ENCODE measurements at places on chromosomes 11 and 22.

GRCh38 chr11:86120807-86121206, 51.9 kb upstream of the PICALM start:
- DNase-seq = no peak

DNA sequence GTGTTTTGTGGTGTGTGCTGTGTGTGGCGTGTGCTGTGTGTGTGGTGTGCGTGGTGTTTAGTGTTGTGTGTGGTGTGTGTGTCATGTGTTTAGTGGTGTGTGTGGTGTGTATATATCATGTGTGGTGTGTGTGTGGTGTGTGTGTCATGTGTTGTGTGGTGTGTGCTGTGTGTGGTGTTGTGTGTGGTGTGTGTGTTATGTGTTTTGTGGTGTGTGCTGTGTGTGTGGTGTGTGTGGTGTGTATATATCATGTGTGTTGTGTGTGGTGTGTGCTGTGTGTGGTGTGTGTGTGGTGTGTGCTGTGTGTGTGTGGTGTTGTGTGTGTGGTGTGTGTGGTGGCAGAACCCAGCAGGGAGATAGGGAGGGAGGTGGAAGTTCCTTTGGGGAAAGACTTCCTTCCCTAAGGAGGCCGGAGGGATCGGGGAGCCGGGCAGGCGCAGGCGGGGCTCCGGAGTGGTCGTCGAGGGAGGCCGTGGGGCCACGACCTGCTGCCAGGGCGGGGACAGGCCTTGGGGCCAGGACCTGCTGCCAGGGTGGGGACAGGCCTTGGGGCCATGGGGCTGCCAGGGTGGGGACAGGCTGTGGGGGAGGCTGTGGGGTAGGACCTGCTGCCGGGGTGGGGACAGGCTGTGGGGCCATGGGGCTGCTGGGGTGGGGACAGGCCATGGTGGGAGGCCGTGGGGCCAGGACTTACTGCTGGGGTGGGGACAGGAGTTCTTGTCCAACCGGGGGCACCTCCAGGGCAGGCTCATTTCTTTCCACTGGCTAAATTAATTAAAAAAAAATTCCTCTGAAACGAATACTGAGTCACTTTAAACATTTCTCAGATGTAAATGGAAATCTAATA, 15.2 kb downstream of the PIM3 start:
- DNase-seq = no peak

DNA sequence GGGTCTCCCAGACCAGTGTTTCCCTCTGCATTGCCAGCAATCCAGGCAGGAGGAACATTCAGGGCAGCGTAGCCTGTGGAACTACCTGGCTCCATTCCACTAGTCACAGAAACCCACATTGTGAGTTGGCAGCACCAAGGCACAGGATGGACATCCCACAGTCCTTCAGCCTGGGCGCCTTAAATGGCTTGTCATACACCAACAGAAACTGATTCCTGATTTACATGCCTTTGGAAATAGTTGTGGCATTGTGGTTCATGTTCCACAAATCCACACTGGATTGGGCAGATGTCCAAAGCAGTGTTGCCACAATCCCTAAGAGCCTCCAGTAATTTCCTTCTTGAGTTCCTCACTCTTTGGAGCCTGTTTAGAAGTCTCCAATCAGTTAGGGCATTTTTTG, 225.6 kb downstream of the BLID start:
- no peak for DNase-seq

- DNase-seq = no peak
Measured at GRCh38 chr22:22022255-22022840, 39.8 kb upstream of the TOP3B start.

DNA sequence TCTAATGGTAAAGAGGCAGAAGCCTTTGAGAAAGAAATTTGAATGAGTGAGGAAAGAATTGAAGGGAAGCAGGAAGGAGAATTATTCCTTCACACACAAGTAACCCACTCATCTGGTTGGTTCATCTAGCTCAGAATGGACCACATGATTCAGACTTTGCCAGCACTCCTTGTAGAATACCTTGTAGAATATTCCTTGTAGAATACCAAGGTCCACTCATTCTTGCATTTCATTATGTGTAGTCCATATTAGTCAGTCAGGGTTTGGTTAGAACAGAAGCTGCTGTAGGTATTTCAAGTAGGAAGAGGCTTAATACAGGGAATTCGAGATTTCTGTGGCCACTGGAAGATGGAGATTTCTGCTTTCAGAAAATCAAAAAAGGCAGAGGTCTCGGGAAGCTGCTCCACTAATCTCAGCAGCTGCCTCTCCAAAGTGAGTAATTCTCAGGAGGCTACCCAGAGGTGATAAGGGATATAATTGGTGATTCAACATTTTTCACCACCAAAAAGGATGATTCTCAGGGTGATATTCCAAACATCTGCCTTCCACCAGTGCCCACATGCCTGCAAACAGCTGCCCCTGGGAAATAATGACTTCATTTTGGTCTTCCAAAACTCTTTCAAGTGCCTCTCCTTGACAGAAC, 329.1 kb downstream of the TMEM135 start:
- DNase-seq = no peak

DNA sequence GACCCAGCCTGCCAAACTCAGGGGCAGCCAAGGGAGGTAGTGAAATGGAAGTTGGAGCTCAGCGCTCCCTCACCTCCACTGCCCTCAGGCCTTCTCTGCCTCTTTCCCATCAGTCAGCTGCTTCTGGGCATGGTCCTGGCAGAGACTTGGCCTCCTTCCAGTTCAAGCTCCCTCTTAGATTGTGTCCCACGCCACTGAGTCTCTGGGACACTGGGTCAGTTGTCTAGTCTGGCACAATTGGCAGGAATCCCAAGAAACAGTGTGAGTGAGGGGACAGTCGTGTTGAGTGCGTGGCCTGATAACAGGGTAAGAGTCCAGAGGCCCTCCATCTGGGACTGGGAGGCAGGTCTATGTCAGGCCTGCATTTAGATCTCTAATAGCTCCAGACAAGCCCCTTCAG, 7.1 kb upstream of the SLC35E4 start:
- DNase-seq = no peak

- DNase-seq = no peak
Measured at GRCh38 chr11:42840176-42840829, 471.5 kb upstream of the API5 start.

GRCh38 chr11:87325490-87325872, 287.7 kb downstream of the TMEM135 start:
- no peak for DNase-seq

GRCh38 chr11:75268626-75269366, 28.2 kb downstream of the TPBGL start:
- DNase-seq = no peak

- no peak for DNase-seq
Measured at GRCh38 chr11:125951731-125952130, 5.9 kb downstream of the VSIG10L2 start.

DNA sequence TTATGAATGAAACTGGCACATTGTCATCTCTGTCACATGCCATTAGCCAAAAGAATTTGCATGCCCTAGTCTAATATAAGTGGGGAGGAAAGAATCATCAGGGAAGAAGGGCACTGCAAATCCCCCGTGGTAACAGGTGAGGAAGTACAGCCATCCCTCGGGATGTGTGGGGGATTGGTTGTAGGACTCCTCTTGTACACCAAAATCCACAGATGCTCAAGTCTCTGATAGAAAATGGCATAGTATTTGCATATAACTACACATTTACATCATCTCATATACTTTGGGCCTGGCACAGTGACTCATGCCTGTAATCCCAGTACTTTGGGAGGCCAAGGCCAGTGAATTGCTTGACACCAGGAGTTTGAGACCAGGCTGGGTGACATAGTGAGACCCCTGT, 109.7 kb downstream of the HIPK3 start:
- DNase-seq = no peak

DNA sequence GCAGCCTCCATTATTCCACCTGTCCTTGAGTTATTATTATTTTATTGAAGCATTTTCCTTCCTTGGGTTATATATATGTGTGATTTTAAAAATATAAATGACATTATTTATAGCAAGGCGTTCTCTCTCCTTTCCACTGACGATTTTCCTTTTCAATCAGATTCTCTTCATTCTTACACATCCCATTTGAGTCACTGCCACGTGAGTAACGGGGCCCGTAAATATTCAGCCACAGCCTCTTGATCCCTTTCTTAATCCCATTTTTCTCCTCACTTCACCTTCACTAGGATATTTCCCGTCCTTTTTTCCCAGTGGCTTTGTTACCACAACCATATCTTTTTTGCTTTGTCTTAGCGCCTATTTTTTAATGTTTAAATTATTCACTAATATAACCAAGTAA, 396.2 kb downstream of the NTM start:
- no peak for DNase-seq

GRCh38 chr11:120316880-120317688, 8.0 kb upstream of the TLCD5 start:
- no peak for DNase-seq

DNA sequence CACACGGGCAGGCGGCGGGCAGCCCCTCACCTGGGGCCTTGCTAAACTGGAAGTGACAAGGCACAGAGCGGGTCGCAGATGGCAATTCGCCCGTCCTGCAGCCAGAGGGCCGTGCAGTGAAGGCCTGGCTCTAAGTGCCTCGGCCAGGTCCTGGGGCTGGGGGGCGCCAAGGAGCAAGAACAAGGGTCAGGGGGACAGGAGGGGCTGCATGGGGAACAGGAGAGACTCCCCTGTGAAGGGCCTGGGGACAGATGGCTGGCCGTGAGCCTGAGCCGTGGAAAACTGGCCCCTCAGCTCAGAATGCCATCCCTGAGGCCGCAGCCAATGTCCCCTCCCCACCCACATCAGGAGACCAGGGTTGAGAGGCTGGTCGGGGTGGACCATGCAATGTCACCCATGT, 60.0 kb downstream of the RTL6 start:
- no peak for DNase-seq

All from stimulated activated CD8-positive, alpha-beta memory T cell treated with anti-CD3 and anti-CD28 coated beads, Interleukin-7, amount 100 ng/mL, for 1 hour (primary cell).